NCI-H2227 treated with DMSO at 0.1 percent for 48 hours (cell line): ENCODE measurements at places on chromosomes 11 and 22.

- no peak for DNase-seq
Observed at GRCh38 chr11:74011360-74012073, 2.6 kb upstream of the UCP3 start.

GRCh38 chr11:131817687-131818188, 447.3 kb downstream of the NTM start:
- DNase-seq: peak; percentile 11

- no peak for DNase-seq
Observed at GRCh38 chr11:45165386-45165785, 18.9 kb downstream of the PRDM11 start.

DNA sequence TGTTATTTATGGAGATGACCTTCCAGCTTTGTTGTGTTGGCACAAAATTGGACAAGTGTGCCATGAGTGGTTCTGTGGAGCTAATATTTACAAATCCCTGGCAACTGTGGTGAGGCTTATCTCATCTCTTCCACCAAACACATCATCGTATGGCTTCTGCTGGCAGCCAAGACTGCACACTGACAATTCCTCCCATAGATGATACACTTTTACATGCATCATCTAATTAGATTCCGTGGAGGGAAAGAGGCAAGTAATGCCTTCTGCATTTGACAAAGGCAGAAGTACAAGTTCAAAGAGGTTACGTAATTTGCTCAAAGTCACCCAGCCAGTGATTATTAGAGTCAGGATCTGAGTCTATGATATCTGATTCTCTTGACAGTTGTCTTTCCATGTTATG, 62.7 kb upstream of the KIRREL3 start:
- DNase-seq: no peak

DNA sequence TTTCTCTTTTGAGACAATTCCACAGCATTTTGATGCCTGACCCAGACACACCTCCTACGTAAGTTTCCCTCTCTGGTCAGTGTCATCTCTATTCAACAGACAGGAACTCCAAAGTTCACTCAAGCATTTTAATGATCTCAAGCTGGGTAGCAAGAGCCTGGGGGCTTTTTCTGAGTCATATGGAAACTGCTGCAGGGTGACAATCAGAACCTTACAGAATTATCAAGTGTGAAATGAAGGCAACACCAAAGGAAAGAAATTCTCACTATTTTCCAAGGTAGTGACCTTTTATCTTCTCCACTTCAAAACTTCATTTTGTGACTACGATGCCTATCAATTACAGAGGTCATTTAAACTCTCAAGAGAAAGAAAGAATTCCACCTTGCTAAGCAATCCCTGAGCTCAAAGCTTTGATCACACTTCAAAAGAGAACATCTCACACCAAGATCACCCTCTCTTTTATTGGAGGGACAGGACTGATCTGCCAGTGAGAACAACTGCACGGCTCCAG, 229.0 kb upstream of the ZC3H12C start:
- no peak for DNase-seq

- DNase-seq: no peak
Observed at GRCh38 chr11:10906521-10906920, 48.7 kb upstream of the ZBED5 start.

GRCh38 chr11:113992459-113993110, 17.7 kb downstream of the HTR3A start:
- DNase-seq: peak; percentile 59

DNA sequence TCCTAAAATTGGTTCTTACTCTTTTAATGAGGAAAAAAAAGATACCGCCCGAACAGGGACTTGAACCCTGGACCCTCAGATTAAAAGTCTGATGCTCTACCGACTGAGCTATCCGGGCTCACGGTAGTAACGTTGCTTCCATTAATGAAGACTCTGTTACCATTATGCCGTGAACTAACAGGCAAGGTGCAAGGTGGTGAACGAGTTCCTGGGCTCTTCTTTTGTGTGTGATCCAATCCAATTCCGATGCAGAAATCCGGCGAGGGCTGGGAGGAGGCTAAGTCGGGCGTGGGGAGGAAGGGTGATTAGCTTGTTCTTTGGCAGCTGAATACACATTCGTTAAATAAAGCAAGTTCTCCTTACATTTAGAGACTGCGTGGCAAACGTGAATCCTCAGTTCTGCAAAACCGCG, 49.0 kb downstream of the OR4D9 start:
- DNase-seq: peak; percentile 77

DNA sequence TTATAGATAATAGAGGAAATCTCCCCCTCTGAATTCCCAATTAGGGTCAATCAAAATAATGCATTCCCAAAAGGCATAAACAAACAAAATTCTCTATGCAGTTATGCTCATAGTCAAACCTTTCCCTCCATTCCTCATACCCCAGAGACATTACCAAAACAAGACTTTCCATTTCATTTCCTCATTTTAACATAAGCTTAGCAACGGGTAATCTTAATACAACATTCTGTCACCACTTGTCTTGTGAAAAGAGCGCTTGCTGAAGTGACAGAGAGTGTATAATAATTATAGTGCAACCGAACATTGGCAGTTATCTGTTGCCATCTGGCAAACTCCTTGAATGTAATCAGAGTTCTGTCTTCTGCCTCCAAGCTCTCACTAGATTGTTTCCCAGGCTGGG, 1.2 kb upstream of the SLN start:
- peak; percentile 69 for DNase-seq

GRCh38 chr11:61041755-61042518, 60.4 kb upstream of the CD5 start:
- peak; percentile 97 for DNase-seq

- DNase-seq: peak; percentile 12
Observed at GRCh38 chr11:59283825-59284772, 71.4 kb upstream of the MPEG1 start.

- no peak for DNase-seq
Observed at GRCh38 chr11:11373934-11374333, 20.9 kb upstream of the CSNK2A3 start.

DNA sequence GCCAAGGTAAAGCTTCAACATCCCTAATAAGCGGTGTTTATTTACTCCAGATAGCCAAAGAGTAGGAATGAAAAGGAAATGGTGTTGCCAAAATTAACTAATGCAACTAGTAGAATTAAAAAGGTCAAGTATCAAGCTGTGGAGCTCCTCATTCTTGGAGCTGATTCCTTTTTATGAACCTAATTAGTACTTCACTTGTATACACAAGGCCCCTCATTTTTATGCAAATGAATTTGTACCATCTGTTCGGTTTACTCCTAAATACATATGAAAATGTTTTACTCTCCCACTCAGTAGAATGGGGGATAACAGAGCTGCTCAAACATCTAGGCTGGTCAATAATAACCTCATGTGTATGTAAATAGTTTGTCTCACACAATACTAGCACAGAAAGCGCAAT, 426.4 kb upstream of the LUZP2 start:
- no peak for DNase-seq
